ENCODE measurements at places on chromosomes 2 and 18.

DNA sequence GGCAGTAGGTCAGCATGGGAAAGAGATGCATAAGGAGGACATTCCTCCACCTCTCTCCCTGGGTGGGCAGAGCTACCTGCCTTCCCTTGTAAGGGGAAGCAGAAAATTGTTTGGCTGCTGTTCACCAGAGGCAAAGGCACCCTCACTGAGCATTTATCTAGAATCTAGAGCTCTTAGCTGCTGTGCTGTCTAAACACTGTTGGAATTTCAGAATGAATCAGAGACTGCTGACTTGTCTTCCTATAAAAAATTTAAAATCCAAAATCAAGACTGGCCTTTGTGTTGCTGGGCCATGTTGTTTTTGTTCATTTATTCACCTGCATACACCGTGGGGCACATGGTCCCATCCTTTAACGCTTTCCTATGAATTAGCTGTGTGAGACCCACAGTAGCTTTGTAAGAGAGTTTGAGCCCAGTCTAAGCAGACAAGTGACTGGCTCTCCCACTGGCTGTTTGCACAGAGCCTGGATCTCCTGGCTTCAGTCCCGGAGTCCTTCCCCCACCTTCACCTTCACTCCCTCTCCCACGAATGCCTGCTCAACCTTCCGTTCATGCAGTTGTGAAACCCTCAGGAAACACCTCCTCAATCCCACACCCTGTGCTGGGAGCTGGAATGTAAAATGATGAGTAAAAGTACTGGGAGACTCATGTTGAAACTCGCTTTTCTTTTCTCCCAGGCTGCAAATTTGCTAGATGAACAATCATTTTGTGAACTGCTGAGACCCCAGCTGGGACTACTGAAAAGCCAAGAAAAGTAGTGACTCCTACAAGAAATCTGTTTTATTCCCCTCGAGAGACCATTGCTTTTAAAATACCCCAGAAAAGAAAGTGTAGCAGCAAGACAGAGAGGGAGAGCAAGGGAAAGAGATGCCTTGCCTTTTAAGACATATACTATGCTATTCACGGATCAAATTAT lies 76.2 kb downstream of the FAM168B start:
- no peak for DNase-seq

DNA sequence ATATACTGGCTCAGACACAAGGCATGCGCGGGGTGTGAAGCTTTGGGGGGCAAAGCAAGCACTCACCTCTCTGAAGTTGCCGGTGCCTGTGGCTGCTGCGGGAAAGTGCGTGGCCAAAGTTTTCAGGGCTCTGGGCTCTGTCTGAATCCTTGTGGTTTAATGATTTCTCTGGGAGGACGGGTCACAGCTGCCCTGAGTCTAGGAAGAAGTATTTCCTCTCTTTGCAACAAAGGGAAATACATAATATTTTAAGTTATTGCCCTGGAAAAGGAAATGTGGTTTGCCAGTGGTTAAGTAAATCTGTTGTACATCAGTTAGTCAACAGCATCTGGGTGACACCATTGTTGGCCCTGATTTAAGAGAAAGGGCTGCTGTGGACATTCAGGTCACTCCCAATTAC lies 56.7 kb upstream of the ZDBF2 start:
- DNase-seq = no peak

- DNase-seq = no peak
These were observed 590.8 kb upstream of the ID2 start for GRCh38 chr2:8090748-8091700.

- DNase-seq = no peak
These were observed 42.9 kb downstream of the PLA2R1 start for GRCh38 chr2:160019374-160020090.
